ENCODE measurements at places on chromosomes 4 and X.

- no peak for DNase-seq
Measured at GRCh38 chr4:110172972-110173371, 25.4 kb downstream of the ELOVL6 start.

GRCh38 chr4:29704059-29704458 lies 1016.1 kb upstream of the PCDH7 start:
- no peak for DNase-seq

DNA sequence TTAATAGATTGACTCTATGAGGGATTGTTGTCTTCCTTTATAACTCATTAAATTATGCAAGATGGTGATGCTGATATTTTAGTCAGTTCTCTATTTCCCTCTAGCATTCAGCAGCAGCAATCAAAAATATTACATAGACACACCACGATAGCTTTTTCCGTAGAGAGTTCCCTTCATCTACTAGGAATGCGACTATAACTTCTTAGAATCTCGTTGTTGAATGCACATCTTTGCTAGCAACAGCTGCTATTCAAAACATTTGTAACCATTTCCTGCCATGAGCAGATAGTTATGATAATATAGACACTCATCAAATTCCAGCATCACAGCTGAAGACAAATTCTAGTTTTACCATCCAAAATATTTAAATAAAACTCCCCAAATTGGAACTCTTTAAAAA lies 147.4 kb upstream of the FGF13 start:
- DNase-seq: no peak

- no peak for DNase-seq
Measured at GRCh38 chr4:107853444-107854355, 29.0 kb downstream of the SGMS2 start.

- DNase-seq: no peak
Measured at GRCh38 chr4:83603129-83603528, 67.2 kb downstream of the GPAT3 start.

- DNase-seq: no peak
Measured at GRCh38 chr4:54391104-54391503, 162.0 kb downstream of the PDGFRA start.

DNA sequence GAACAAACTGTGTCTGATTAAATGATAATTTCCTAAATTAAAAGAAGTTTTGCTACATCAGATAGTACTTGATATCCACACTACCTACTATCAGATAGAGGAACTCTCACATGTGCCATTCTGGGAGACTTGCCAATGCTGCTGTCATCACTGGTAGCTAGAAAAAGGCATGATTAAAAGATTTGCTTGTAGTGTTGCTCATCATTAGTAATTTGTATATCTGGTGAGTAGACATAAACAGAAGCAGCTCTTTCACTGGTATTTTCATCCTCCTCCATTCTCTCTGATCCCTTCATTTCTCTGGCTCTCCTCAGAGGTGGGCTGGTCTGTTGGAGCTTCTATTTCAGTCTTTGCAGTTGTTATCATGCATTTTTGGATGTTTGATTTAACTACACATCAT lies 56.0 kb downstream of the SPRY1 start:
- DNase-seq: no peak

DNA sequence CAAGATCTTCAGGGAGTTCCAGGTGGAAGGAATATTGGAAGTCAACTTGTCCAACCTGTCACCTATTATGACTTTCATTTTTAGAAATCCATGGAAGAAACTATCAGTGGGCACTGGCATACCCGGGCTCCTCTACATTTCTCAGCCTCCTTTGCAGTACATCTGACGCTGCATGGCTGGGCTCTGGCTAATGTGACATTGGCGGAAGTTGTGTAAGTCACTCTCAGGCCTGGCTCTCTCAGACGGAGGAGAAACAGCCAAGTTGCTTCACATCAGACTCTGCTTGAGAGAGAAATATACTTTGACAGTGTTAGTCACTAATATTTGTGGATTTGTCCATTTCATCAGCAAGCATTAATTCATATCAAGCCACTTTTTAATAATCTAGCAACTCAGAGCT lies 4.5 kb downstream of the DCHS2 start:
- DNase-seq: no peak

- DNase-seq: no peak
Measured at GRCh38 chrX:119132316-119132715, 4.7 kb upstream of the KIAA1210 start.

DNA sequence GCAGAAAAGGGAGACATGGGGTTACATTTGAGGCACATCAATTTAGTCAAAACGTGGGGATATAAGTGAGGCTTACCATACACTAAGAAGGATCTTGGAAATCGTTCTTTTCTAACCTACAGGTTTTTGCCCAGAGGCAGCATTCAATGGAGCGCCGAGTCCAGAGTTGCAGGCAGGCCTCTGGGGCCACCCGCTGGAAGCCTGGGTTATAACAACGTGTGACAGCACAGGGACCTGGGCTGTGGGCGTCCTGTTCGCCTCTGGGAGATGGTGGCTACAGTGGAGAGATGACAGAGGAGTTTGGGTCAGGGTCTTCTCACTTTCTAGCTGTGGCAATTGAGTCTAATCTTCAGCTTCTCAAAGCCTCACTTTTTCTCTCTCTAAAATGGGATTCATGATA lies 53.9 kb downstream of the ENPP6 start:
- DNase-seq: no peak

GRCh38 chr4:101187841-101188240 lies 159.5 kb downstream of the PPP3CA start:
- DNase-seq: no peak

GRCh38 chr4:143251779-143252178 lies 67.1 kb downstream of the USP38 start:
- DNase-seq: no peak

GRCh38 chrX:15373976-15374375 lies 10.2 kb downstream of the VEGFD start:
- DNase-seq: no peak

DNA sequence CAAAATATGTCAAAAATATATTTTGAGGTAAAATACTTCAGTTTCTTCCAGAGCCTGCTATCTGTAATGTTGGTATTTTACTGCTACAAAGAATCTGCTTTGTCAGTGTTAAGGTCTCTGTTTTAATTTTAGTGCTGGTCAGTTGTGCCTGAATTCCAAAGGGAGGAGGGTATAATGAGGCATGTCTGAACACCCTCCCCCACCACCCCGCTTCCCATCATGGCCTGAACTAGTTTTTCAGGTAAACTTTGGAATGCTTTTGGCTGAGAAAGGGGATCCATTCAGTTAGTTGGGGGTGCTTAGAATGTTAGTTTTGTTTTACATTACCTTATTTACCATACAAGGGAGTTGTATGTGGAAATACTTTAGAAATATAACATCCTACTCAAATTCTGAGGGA lies 158.5 kb downstream of the MID1IP1 start:
- no peak for DNase-seq

DNA sequence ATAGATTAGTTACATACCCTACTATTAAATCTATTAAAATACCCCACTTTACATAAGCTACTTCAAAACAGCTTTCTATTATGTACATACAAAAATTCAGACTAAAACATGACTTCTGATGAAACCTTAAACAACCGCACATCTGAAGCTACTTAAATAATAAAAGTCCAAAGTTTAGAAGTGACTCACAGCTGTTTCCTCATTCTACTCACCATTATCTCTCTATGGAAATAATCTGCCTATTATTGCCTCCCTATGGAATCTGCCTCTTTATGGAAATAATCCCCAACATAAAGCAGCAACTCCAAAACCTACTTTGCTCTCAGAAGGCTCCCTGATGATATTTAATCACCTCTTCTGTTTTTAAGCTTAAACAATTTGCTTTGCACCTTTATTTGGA lies 15.7 kb upstream of the BANK1 start:
- DNase-seq: no peak

GRCh38 chr4:94352163-94352562 lies 9.5 kb upstream of the HPGDS start:
- DNase-seq: no peak

- DNase-seq: peak; percentile 12
Measured at GRCh38 chrX:129984111-129984958, 1.9 kb downstream of the BCORL1 start.

GRCh38 chrX:41518841-41519220 lies 71.7 kb downstream of the NYX start:
- DNase-seq: no peak

- DNase-seq: no peak
Measured at GRCh38 chr4:186643501-186644310, 80.0 kb downstream of the FAT1 start.

GRCh38 chr4:81431971-81432370 lies 39.7 kb downstream of the RASGEF1B start:
- no peak for DNase-seq

DNA sequence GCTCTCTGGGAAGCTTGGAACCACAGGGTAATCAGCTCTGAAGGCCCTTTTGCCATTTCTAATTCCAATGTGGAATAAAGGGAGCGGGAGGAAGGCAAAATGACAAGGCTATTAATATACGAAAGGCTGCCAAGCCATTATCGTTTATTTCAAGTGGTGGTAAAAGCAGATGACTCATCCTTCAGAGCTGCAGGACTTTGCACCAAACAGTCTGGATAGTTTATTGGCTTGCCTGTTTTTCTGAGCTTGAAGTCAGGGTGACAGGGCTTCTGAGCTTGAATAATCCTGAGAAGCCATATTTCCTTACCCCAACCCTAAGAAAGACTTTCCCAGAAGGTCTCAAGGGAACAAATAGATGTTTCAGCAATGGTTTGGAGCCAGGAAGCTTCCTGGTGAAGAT lies 7.7 kb upstream of the GABRE start:
- no peak for DNase-seq
